ENCODE measurements at places on chromosomes 4 and X.

DNA sequence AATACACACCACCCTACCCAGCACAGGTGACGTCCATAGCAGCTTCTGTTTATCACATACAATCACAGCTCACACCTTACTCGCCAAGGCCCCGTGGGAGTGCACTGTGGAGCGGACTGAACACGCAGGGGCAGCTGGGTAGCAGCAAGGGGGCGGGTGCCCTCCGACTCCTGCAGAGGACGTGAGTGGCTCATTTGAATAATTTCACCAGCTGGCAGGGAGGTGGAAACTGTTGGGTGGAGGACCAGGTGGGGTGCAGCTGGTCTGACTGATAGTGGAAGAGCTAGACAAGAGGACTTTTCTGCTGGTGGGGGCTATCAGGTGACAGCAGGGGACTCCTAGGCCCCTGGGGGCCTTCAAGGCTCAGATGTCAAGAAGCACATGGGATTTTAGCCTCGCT is 16.3 kb downstream of the MAN2B2 start:
- DNase-seq = no peak

DNA sequence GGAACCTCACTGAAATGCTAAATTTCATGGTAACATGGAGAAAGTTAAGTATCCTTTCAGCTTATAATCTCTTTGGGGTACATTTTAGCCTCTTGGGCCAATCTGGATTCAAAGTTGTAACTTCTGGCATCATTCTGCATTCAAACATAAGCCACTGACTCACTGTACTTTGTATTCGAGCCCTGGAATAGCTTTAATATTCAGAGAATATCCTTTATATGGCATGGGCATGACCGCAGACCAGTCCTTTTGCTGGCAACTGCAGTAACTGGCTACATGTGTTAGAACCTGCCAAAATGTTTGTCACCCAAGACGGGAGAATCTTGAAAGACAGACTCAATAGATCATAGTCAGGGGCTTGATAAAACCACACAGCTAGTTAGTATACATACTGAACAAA is 3.3 kb downstream of the GASK1B start:
- no peak for DNase-seq

- peak; percentile 42 for DNase-seq
Observed at GRCh38 chrX:13868591-13868990, 51.7 kb upstream of the GPM6B start.

DNA sequence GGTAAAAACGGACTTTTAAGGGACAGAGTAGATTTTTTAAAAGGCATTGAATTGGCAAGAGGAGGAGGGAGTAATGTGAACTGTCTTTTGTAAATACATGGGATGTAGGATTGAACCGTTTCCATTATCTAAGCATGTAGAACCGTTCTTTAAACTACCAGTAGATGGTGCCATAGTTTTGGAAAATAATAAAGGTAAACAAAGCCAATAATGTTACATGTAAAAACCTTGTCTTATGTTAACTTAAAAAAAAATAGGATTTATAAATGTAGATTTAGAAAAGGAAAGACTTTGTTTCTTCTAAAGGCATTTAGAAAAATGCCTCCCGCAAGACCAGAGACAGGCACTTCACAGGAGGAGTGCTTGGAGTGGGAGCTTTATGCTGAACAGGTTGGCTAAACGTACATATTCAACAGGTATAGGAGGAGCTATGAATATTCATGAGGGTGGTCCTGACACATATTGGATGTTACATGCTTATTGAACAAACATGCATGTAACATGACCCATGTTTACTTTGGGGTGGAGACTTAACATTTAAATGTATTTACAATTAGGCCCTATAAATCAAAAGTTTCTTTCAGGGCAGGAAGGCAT is 45.5 kb upstream of the FAM241A start:
- DNase-seq = peak; percentile 83

- DNase-seq = peak; percentile 66
Observed at GRCh38 chrX:15310117-15310516, 5.3 kb downstream of the ASB11 start.

GRCh38 chr4:8010618-8011017 is 71.0 kb upstream of the AFAP1 start:
- peak; percentile 35 for DNase-seq

GRCh38 chr4:83917572-83917971 is 381.7 kb downstream of the GPAT3 start:
- DNase-seq = peak; percentile 29

DNA sequence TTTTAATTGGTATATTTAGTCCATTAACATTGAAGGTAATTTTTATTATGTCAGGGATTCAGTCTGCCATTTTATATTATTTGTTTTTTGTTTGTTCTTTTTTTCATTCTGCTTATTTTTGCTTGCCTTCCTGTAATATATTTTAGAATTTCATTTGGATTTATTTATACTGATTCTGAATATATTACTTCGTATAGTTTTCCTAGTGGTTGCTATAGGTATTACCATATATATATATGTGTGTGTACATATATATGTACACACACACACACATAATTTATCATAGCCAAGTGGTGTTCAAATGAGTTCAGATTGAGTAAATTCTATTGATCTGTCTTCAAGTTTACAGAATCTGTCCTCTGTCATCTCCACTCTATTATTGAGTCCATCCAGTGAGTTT is 11.2 kb downstream of the CITED1 start:
- no peak for DNase-seq

- no peak for DNase-seq
Observed at GRCh38 chr4:87541956-87542709, 13.0 kb upstream of the SPARCL1 start.

DNA sequence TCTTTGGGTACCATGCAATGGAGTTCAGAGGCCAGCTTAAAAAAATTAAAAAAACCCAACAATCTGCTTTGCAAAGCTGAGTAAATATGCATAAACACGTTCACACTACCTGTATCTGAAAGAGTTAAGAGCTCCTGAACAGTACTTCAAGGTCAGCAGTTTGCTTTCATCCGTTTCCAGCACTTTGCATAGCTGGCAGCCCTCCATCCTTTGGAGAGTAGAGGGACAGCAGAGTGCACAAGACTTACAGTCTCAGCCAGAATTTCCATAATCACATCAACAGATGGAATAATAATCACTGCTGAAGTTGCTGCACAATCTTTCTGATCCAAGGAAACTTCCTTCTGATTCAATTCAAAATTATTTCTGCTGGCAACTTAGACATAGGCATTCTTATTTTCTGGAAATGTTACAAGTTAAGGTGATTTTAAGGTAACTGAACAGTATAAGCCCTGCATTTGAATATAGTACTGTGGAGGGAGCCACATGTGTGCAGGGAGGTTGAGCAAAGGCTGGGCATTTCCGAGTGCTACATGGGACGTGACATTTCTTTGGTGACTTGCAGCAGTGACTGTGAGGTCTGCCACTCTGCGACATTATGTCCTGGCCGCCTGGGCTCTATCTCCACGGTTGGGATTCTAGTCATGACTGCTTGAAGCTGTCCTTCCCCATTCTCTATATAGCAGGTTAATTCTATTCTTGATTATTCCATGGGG is 73.5 kb upstream of the EMCN start:
- peak; percentile 8 for DNase-seq

- no peak for DNase-seq
Observed at GRCh38 chr4:42067264-42067663, 76.9 kb downstream of the SLC30A9 start.

DNA sequence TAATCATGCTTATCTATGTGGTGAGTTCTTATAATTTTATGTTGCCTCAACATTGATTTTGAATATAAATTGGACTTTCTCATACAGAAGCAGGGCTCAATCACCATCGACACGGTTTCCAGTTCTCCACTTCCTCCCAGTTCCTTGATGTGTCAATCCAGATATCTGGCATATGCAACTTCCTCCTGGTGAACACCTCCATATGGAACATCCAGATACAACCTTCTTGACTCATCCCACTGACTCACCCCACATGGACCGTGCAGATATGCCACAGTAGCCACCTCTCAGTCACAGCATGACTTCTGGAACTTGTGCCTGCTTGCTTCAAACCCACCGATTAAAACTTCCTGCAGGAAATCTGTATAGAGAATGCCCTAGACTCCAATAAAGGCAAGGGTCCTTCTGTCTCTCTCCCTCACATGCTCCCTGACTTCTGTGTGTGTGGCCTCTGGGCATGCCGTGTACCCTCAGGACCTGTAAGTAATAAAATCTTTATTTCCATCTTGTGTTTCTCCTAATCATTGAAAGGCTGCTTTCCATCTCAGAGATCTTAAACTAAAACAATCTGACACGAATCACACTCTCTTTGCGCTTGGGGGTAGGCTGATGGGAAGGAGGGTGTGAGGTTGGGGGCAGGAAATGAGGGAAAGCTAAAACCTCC is 67.0 kb downstream of the HTRA3 start:
- peak; percentile 22 for DNase-seq

- DNase-seq = no peak
Observed at GRCh38 chr4:114729068-114729738, 130.6 kb downstream of the UGT8 start.

- DNase-seq = no peak
Observed at GRCh38 chrX:154352012-154352401, 22.4 kb downstream of the FLNA start.

- peak; percentile 38 for DNase-seq
Observed at GRCh38 chrX:109936114-109936513, 66.8 kb upstream of the TMEM164 start.

- DNase-seq = peak; percentile 92
Observed at GRCh38 chr4:26032630-26033317, 118.8 kb downstream of the SMIM20 start.

DNA sequence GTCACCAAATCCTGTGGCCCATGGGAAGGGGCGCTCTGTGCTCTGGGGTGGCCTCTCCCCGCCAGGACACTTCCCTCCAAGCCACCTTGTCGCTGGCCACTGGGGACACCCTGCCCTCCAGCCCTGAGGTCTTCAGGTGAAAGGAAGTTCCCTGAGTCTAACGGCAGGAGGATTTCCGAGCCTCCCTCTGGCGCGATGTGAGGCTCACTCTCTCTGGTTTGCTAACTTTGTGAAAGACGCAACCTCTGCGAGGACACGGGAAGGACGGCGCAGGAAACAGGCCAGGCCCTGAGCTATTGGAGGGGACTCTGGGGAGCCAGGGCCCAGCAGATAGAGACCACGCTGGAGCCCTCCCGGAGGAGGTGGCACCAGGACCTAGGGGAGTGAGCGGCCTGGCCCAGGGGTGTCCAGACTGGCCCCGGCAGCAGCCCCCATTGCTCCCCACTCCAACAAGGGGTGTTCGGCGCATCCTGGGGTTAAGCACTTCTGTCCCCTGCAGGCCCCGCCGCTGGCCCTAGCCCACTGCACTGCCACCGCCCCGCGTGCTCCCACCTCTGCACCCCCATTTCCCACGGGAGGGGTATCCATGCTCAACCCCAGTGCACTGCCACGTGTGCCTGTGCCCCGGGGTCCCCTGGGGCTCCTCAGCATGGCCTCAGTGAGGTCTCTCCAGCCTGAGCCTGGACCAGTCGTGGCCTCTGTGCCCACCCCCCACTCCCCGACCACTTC is 72.2 kb upstream of the MXD4 start:
- no peak for DNase-seq

DNA sequence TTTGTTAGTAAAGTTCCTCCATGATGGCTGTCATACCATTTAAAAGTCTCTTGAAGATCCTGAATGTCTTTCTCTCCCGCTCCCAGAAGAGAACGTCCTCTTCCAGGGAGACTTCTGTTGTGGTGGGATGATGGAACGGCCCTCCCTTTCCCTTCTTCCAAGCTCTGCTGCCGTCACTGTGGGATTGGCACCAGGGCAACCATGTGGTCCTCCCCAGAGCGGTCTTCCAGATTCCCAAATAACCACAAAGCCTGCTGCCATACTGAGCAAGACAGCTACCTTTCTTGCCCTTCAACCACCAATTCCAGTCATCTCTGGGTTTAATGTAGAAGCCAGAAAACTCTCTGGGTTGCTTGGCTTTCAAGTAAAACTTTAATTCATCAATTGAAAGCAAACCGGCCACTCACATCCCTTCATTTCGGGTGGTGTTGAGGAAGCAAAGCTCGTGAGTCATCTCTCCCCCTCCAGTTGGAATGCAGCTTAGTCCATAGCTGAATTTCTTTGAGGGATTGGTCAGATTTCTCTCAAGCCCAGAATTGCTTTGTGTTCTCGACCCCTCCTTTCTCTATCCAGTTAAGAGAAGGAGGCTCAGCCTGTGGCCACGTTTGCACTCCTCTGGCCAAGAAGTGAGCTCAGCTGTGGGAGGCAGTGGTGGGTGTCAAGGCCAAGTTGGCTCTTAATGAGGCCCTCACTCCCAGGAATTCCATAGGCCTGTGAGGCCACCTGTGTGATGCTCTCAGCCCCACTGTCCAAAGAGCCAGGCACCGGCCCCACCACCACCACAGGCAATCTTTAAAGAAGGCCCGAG is 36.9 kb downstream of the FHDC1 start:
- DNase-seq = peak; percentile 85

- peak; percentile 24 for DNase-seq
Observed at GRCh38 chrX:63713526-63713925, 71.5 kb downstream of the ARHGEF9 start.

GRCh38 chr4:140149846-140150635 is 3.9 kb downstream of the MAML3 start:
- peak; percentile 53 for DNase-seq

- DNase-seq = no peak
Observed at GRCh38 chrX:43827791-43828190, 54.5 kb downstream of the MAOB start.

DNA sequence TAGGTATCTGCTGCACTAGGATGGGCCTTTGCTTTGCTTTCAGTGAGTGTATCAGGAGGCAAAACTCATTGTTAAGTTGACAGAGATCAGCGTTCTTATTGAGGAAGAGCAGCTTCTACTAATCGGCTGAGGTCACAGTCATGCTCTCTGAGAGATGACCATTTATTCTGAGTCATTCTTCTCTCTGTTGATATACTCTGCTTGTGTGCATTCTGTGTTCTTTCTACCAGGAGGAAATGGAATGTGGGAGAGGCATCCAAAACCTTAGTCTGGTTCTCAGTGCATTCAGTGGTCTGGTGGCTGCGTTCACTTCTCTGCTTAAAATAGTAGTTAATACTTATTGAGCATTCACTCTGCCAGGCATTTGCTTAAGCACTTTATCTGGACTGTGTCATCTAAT is 66.2 kb downstream of the RRAGB start:
- DNase-seq = no peak

GRCh38 chrX:126551725-126552312 is 795 bp downstream of the DCAF12L1 start:
- DNase-seq = no peak

- peak; percentile 94 for DNase-seq
Observed at GRCh38 chr4:85787133-85787532, 312.2 kb downstream of the ARHGAP24 start.

GRCh38 chr4:139866276-139866962 is 200.8 kb downstream of the MGST2 start:
- DNase-seq = no peak

DNA sequence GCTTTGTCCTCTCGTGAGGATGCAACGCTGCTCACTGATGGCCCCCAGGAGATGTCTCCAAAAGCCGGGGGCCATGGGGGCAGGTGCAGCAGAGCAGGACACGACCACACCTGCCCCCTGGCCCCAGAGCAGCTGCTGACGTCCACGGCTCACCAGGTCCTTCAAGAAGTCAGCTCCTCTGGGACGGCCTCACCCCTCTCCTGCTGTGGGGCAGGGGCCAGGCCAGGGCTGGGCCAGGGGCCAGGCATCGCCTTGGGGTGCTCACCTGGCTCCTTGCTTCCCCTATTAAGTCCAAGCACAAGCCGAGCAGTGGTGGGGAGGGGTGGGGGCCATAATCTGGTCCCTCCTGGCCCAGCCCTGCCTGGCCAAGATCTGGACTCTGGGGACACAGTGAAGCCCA is 28.6 kb upstream of the MXD4 start:
- no peak for DNase-seq

GRCh38 chrX:85922821-85923220 is 124.5 kb downstream of the CHM start:
- peak; percentile 61 for DNase-seq

All from choroid plexus epithelial cell (primary cell).